ENCODE measurements at places on chromosomes 16 and 17.

DNA sequence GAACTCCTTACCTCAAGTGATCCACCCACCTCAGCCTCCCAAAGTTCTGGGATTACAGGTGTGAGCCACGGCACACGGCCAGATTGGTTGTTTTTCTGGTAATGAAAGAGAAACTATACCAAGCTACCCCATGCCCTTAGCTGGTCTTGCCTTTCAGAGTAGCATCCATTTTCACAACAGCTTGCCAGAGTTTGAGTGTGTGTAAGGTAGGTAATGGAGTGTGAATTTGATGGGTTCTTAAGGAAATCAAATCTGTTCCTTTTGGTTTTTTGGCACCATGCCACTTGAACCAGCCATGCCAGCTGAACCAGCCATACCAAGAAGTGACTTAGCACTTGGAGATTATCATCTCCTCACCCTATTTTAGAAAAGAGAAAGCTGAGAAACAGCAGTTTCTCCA, 5.1 kb downstream of the CALCOCO2 start:
- peak; percentile 5 for DNase-seq

- DNase-seq: no peak
These were observed 142.6 kb upstream of the CACNG5 start for GRCh38 chr17:66692421-66692690.

DNA sequence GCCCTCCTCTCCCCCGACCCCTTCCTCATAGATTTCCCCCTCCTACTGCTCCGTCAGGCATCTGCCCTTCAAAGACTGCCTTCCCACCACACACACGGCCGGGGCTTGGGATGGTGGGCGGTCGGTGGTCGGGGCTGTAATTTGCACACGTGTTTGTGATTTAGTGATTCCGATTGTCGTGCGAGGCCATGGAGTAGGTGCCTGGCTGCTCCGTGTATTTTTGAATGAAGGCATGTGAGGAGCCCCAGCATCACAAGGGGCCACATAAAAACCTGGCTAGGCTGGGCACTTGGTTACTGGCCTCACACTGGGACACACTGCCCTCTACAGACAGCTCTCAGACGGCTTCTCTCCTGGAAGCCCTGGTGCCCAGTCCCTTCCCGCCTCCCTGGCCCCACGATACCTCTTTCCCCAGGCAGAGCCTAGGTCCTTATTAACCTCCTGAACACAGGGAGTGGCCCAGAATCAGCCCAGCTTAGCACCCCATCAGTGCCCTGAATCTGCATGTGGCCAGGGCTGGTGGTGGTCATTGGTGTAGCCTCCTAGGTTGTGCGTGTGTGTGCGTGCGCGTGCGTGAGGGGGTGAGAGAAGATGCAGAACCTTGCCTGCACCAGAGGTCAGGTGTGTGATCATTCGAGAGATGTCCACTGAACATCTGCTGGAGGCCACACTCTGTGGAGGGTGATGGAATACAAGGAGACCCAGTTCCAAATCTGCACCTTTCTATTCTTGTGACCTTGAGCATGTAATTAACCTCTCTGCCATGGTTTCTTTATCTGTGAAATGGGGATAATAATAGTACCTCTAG, 1.3 kb upstream of the SOCS1 start:
- DNase-seq: peak; percentile 73

- no peak for DNase-seq
These were observed 163.7 kb downstream of the MSI2 start for GRCh38 chr17:57419940-57420550.

GRCh38 chr17:55672585-55673501, 49.8 kb downstream of the TMEM100 start:
- DNase-seq: no peak

- no peak for DNase-seq
These were observed 16.6 kb downstream of the G6PC1 start for GRCh38 chr17:42917236-42917603.

DNA sequence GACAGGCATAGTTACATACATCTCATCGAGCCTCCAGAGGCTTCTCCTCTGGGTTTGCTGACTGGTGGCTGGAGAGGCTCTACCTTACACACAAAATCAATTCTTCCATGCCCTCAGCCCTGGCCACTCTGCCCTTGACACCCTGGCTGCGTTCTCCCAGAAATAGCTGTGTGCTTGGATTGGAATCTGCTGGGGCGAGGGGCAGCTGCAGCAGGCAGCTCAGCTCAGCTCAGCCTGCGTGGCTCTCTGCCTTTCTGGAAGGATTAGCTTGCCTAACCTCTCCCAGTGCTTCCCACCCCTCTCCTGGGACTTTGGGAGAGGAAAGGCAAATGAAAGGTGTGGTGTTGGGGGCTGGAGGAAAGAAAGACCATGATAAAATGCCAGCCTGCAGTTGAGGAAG, 216.1 kb downstream of the ENGASE start:
- DNase-seq: no peak

DNA sequence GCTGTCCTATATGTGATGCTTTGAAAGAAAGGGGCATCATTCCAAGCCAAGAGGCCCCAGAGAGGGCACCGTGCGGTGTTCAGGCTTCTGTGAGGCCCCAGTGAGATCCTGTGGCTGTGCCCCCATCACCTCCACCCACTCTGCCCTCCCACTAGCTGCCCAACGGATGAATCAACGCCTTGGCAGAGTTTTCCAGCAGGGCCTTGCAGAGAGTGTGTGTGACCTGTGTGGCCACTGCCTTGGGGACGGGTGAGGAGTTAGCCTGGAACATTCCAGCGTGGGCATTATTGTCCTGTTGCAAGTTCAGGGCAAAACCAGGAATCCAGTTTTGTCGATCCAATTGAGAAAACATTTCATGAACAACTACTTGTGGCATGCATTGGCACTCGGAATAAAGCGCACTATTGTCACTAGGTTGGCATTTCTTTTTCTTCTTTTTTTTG, 53.7 kb downstream of the SF3B3 start:
- DNase-seq: no peak

- DNase-seq: no peak
These were observed 116.5 kb downstream of the ADCY9 start for GRCh38 chr16:3999479-4000325.

- no peak for DNase-seq
These were observed 16.3 kb downstream of the MEIOC start for GRCh38 chr17:44672479-44673093.

DNA sequence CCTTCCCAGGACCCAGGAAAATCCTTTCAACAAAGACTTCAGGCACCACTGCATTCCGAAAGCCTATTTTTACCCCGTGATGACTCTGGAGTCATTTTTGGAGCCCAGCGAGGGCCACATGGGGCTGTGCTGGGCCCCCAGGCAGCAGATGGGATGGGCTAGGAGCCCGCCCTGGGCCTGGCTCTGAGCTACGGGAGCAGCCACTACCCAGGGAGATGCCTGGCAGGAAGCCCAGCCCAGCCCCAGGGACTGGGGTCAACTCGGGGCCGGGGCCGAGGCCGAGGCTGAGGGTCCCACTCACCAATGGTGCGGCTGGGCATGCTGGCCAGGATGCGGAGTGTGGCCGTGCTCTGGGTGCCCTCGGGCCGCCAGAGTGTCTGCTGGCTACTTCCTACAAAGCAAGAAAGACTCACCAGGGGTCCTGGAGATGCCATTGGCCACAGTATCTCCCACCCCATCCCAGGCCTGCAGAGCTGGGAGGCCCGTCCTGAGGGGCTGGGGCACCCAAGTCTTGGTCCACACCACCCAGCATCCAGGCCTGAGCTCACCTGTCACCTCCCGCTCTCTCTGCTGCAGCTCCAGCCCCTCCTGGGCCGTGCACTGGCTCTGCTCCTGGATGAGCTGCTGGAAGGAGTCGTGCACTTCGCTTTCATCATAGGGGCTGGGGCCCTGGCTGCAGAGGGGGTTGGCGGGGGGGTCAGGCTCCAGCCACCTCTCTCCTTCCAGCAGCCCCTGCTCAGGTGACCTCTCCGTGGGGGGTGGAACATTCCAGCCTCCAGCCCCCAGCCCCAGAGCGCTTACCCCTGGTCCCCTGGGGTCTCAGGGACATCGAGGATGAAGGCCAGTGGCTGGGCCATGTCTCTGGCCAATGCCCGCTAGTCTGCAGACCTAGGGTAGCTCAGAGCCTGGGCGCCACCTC, 2.3 kb downstream of the TMC6 start:
- DNase-seq: no peak

GRCh38 chr17:79932451-79933306, 93.4 kb upstream of the CBX4 start:
- DNase-seq: no peak

- peak; percentile 39 for DNase-seq
These were observed 444.0 kb downstream of the XYLT1 start for GRCh38 chr16:17026600-17027242.

- no peak for DNase-seq
These were observed 5.5 kb downstream of the USP32 start for GRCh38 chr17:60386147-60387058.

DNA sequence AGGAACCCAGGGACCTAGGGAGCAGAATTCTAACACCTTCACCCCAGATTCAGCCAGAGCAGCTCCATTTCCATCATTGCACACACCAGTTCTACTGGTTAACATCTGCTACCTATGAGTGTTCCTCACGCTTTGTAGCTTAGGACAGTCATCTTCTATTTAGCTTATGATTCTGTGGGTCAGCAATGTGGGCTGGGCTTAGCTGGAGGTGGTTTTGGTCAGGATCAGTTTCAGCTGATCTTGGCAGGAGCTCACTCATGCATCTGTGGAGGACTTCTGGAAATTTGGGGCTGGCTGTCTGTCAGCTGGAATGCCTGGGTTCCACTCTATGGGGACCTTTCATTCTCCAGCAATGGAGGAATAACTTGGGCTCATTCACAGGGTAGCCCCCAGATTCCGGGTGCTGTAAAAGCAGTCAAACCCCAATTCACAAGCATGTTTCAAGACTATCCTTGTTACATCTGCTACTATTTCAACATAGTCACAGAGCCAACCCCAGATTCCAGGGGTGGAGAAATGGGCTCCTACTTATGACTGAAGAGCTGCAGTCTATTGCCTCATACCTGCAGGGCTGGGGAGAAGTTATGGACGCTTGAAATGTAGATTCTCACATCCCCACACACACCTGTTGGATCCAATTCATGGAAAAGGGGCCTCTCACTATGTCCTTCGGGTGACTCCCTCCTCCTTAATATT, 3.4 kb upstream of the HP start:
- DNase-seq: no peak

DNA sequence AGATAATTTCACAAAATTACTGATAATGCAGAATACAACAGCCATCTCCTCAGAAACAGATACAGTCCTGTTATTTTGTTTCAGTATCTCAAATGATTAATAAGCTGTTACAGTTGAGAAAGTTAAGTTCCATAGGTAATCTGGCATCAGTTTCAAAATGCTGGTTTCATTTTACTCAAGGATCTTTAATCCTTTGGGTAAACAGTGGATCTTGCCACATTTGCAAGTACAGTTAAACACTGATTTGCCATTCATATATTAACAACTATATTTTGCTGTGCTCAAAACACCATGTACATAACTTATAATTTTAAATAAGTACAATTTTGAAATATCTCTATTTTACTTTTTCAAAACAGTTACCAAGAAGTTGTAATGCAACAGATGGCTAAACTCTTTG, 31.2 kb downstream of the RPGRIP1L start:
- no peak for DNase-seq

DNA sequence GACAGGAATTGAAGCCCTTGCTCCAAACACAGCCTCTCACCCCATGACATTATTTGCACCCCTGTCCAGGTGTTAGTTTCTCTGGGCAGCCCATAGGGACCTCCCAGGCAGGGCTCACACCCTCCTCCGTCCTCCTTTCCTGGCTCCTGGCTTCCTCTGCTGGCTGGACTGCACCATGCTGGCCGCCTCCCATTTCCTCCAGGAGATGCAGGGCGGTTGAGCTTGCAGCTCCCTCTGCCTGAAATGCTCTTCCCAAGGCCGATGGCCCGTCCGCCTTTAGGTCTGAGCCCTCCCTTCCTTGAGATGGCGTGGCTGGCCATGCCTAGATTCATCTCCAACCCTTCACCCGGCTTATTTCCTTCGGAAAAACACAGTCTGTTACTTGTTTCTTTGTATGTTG, 334.8 kb downstream of the SNX29 start:
- no peak for DNase-seq

DNA sequence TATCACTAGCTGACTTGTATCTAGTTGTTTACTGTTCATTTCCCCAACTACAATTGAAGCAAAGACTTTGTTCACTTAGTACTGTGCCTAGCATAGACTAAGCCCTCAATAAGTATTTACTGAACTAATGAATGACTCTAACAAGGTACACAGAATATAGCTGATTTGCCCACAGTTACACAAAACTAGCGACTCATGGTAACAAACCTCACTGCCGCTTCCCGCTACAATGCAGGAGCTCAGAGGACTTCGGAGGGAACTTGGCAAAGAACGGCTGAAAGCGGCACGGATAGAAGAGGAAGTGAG, 524 bp downstream of the EFTUD2 start:
- DNase-seq: no peak

DNA sequence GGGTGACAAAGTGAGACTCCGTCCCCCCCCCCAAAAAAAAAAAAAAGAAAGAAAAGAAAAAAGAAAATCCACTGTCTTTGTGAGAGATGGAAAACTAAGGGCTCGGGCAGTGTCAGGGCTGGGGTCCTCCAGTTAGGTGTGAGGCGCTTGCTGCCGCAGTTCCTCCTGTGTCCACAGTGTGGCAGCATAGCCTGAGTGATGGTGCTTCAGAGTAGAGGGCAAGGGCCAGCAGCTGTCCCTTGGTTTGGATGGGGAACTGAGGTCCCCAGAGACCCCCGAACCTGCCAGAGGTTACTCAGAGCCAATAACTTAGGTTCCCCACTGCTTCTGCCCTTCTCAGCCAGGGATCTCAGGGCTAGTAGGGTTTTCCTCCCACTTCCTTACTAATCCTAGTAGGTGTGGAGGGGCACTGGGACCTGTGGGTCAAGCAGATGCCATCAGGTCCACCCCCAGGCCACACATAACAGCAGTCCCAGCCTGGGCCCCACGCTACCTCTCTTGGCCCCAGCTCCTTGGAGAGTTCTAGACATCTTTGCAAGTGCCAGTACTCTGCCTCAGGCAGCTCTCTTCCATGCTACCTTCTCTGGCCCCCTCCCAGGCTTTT, 7.9 kb upstream of the LLGL1 start:
- peak; percentile 78 for DNase-seq

DNA sequence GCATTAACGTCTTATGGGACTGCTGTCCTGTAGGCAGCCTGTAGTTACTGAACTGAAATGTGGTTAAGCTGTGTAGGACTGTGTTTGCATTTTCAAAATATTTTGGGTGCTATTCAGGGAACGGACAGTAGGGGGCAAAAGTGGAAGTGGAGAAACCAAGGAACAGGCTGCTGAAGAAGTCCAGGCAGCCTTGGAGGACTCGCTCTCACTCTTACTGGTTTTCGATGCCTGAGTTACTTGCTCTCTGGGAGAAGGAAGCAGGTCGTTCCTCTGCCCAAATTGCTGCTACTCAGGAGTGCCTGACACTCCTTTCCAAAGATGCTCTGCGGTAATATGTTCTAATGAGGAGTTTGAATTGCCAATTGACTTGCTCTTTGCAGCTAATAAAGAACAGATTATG, 64.5 kb upstream of the RBFOX1 start:
- DNase-seq: no peak

DNA sequence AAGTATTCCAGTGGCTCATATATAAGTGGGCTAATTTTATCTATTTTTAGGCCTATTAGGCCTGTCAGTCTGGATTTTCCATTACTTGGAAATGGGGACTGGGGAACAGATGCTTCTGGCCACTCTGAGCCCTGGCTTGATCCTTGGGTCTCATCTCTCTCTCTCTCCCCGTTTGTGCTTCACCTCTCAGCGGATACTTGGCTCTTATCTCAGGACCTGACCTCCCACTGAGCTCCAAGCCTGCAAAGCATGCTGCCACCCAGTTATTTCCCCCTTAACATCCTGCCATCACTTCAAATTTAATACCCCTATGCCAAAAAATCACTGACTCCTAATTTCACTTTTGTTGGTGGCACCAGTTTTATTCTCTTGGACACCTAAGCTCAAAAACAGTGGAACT, 4.2 kb downstream of the ZNF843 start:
- DNase-seq: no peak

Measured in CD4-positive, alpha-beta T cell treated with Interleukin-17A for 4 hours (primary cell).